ENCODE measurements at places on chromosomes 4 and X.

GRCh38 chr4:152408514-152409327, 127.2 kb downstream of the FBXW7 start:
- DNase-seq: peak; percentile 45

DNA sequence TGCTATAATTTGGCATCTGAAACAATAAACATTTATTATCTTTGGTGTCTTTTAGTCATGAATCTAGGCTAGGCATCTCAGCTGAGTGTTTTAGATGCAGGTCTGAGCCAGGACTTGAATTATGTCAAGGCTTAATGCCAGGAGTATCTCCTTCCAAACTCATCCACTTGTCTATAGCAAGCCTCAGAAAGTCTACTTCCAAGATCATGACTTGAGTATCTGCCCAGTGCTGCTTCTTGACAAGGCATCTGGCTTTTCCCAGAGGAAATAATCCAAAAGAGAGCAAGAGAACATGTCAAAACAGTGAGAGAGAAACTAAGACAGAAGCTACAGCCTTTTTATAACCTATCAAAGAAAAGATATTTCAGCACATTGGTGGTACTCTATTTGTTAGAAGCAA, 1052.1 kb upstream of the PCDH10 start:
- no peak for DNase-seq

DNA sequence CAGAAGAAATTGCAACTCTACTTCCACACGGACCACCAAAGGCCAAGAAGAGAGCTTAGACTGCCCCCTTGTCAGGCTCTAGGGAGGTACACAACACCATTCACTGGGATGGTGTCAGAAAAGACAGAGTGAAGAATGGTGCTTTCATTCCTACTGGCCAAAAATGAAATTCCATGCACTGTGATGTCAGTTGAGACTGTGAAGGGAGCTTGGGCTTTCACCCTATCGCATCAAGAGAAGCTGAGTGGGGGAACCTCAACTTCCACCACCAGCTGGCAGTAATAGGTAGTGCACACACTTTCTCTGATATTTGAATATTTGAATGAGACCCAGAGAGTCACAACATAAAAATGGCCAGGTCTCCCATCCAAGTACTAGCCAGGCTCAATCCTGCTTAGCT, 65.9 kb downstream of the ZNF711 start:
- DNase-seq: no peak

GRCh38 chr4:54098375-54098774, 1.6 kb upstream of the GSX2 start:
- DNase-seq: no peak

DNA sequence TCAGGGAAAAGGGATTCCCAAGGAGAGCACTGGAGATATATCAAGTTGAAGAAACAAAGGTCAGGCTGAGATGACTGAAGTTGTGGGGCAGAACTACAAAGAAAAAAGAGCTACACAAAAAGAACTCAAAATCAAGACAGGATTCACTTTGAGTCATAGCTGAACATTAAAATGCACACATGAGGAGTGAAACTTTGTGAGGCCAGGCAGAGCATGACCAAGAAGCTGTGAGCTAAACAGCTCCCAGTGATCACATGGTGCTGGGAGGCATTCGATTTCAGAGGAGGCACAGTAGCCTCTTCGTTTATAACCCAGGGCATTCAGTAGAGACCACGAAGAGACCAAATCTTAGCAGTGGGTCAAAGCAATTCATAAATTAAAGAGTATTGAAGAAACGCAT, 145.3 kb downstream of the ATRX start:
- no peak for DNase-seq

- DNase-seq: no peak
These were observed 707.0 kb upstream of the GRID2 start for GRCh38 chr4:91596718-91597117.

Data from D341Med (cell line).